Stimulated activated CD8-positive, alpha-beta memory T cell treated with anti-CD3 and anti-CD28 coated beads, Interleukin-4, amount 100 ng/mL, for 4 hours (primary cell): ENCODE measurements at places on chromosomes 4 and X.

- DNase-seq: no peak
Measured at GRCh38 chr4:155780775-155781174, 22.0 kb downstream of the GUCY1B1 start.

GRCh38 chr4:1376391-1376840 lies 29.4 kb downstream of the UVSSA start:
- no peak for DNase-seq

- no peak for DNase-seq
Measured at GRCh38 chrX:31851761-31852160, 779.9 kb upstream of the FTHL17 start.

GRCh38 chr4:150079081-150079581 lies 886 bp downstream of the DCLK2 start:
- DNase-seq: no peak

GRCh38 chrX:458631-459061 lies 71.9 kb upstream of the PPP2R3B start:
- DNase-seq: no peak

GRCh38 chr4:57371671-57372070 lies 261.5 kb upstream of the IGFBP7 start:
- no peak for DNase-seq

GRCh38 chr4:109067508-109068235 lies 234.8 kb downstream of the COL25A1 start:
- DNase-seq: no peak

DNA sequence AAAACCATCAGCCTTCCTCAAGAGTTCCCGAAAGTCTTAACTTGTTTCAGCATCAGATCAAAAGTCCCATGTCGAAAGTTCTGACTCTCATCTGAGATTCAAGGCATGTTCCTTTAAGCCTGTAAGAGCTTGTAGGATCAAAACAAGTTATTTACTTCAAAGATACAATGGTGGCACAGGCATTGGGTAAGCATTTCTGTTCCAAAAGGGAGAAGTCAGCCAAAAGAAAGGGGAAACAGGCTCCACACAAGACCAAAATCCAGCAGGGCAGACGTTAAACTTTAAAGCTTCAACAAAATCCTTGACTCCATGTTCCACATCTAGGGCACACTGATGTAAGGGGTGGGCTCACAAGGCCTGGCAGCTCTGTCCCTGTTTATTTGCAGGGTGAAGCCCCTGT lies 91.7 kb downstream of the FHDC1 start:
- no peak for DNase-seq

DNA sequence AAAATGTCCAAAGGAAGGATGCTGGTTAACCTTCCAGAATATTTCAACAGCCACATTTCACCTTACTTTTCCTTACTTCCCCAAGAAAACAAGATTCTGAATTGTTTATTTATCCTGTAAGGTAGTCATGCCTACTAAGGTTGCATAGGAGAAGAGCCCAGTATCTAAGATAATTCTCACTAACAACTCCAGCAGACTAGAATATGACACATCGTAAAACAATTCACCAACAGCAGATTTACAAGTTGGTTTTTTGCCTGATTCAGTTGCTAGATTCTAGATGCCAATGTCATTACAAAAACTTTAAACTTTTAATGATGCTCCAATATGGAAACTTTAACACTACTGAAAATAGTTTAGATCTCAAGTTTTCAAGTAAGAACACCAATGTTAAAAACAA lies 176.4 kb downstream of the IL13RA2 start:
- no peak for DNase-seq

DNA sequence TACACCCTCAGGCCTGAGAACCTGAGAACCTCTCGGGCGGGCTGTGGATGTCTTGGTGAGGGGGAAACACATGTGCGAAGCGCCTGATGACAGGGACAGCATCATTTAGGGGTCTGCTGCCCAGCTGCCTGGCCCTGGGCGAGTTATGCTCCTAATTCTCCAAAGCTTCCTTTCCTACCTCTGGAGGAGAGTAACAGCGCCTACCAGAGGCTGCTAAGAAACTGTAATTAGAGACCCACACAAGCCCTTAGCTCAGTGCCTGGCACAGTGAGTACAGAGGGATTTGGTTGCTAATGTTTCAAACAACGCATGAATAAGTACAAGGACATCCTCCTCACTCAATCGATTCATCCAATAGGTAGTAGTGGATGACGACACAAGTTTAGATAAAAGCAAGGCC lies 40.4 kb downstream of the BCOR start:
- DNase-seq: no peak

GRCh38 chr4:89438102-89438831 lies 130.7 kb upstream of the GPRIN3 start:
- peak; percentile 12 for DNase-seq

- no peak for DNase-seq
Measured at GRCh38 chr4:119506806-119507205, 121.8 kb downstream of the PDE5A start.

GRCh38 chr4:4672402-4672801 lies 130.6 kb upstream of the STX18 start:
- no peak for DNase-seq

GRCh38 chr4:89708903-89709421 lies 128.0 kb downstream of the SNCA start:
- DNase-seq: no peak

- no peak for DNase-seq
Measured at GRCh38 chr4:17093481-17093880, 195.0 kb upstream of the LDB2 start.

GRCh38 chr4:29805245-29805644 lies 914.9 kb upstream of the PCDH7 start:
- no peak for DNase-seq

GRCh38 chr4:52312722-52313121 lies 261.6 kb downstream of the SPATA18 start:
- no peak for DNase-seq

GRCh38 chr4:146283758-146284651 lies 69.7 kb downstream of the REELD1 start:
- DNase-seq: no peak
